Liver (tissue), 10 donors: ENCODE measurements at places on chromosomes 16 and 17. TPM values are rescaled to one million over a fixed set of nuclear protein-coding genes. Genes with fewer than 3 reads are reported as not detected.

- DNase-seq: no peak
Observed at GRCh38 chr17:12231355-12231682, 210.6 kb downstream of the MAP2K4 start.

The ABCA3 gene
- total RNA-seq: 1.1 TPM

DNA sequence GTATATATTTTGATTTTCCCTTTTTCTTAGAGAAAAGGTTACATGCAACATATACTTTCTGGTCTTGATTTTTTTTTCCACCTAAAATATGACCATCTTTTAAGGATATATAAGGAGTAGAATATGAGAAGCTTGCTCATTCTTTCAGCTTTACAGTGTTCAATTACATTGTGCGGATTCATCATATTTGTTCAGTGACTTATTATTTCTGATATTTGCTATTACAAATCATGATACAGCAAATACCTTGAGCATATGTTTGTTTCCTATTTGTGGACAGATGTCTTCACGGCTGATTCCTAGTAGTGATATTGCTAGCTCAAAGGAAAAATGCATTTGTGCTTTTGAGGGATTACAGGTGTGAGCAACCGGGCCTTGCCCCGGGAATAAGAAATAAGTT is 18.1 kb downstream of the KATNIP start:
- no peak for DNase-seq

DNA sequence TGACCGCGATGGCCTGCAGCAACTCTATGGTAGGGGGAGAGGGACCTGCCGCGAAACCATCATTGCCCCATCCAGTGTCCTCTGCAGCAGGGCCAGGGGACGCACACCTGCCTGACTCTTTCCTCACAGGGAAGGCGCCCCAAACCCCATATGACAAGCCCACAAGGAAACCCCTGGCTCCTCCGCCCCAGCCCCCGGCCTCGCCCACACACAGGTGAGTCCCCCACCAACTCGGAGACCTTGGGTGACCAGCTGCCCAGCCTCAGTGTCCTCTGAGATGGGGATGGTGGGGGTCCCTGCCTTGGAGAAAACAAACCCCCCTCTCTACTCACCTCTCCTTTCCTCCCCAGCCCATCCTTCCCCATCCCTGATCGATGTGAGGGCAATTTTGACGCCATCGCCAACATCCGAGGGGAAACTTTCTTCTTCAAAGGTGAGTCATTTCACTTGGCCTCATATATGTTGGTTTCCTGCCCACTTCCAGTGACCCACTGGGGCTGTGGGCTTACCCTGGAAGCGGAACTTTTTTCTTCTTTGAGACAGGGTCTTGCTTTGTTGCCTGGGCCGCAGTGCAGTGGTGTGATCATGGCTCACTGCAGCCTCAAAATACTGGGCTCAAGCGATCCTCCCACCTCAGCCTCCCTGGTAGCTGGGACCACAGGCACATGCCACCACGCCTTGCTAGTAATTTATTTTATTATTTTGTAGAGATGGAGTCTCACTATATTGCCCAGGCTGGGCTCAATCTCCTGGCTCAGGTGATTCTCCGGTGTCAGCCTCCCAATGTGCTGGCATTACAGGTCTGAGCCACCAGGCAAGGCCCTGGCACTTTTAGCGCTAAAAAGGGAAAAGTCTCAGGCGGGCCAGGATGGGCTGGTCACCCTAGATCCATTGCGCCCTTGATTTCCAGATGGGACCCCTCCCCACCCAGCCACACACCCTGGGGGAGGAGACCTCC is 8.0 kb upstream of the IL32 start:
- DNase-seq: no peak

DNA sequence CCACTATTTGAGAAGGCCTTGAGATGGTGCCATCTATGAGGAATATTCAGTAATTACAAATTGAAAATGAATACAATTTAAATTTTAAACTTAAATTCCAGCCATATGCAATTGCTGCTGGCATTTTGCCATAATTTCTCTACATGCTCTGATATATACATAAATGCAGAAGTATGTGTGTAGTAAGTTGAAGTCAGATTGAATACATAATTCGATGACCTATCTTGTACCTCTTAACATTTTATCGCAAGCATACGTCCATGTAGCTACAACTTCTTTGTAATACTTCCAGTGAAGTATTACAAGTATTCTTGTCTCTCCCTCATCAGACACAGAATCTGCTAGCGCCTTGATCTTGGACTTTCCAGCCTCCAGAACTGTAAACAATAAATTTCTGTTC is 26.0 kb downstream of the CDH11 start:
- DNase-seq: no peak

The MSLN gene
- 0.08 TPM for total RNA-seq

The SSTR5 gene
- not detected for total RNA-seq

GRCh38 chr16:85768199-85768598 is 17.3 kb upstream of the C16orf74 start:
- no peak for DNase-seq

DNA sequence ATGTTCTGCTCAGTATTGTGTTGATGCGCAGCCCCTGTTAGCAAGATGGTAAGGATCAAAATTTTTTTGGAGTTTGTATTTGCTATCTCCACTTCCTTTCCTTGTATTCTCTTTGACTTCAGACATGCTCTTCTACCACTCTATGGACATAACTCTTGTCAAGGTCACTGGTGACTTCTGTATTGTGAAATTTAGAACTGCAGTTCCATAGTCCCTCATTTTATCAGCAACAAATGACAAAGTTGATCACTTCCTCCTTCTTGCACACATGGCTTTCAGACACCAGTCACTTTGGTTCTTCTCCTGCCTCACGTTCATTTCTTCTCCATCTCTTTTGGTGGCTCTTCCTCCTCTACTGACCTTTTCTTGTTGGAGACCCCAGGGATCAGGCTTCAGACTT is 21.1 kb downstream of the COX11 start:
- no peak for DNase-seq

The ADCY9 gene
- total RNA-seq: 25.1 TPM

The ITGA2B gene
- 23.8 TPM for total RNA-seq

GRCh38 chr16:64991001-64991400 is 130.9 kb downstream of the CDH11 start:
- no peak for DNase-seq

The ZNF213 gene
- total RNA-seq: 4.5 TPM

The PIRT gene
- not detected for total RNA-seq

GRCh38 chr17:73340093-73340596 is 28.3 kb upstream of the CDC42EP4 start:
- no peak for DNase-seq

The CNTNAP1 gene
- 0.75 TPM for total RNA-seq

DNA sequence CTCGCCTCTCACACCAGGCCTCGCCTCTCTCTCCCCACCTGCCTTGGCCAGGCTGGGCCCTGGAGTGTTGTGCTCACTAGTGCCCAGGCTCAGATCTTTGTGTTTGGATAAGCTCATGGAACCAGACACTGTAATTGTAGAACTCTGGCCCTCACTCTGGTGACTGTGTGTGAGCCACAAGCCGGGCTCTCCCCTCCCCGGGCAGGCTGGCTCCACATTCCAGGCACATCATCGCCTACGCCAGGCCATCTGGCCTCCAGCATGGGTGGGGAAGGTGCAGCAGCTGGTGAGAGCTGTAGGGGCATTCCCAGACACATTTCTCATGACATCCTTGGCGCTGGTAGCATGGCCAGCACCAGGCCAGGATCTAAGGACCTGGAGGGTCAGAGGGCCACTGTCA is 202.3 kb downstream of the RAB11FIP4 start:
- no peak for DNase-seq

DNA sequence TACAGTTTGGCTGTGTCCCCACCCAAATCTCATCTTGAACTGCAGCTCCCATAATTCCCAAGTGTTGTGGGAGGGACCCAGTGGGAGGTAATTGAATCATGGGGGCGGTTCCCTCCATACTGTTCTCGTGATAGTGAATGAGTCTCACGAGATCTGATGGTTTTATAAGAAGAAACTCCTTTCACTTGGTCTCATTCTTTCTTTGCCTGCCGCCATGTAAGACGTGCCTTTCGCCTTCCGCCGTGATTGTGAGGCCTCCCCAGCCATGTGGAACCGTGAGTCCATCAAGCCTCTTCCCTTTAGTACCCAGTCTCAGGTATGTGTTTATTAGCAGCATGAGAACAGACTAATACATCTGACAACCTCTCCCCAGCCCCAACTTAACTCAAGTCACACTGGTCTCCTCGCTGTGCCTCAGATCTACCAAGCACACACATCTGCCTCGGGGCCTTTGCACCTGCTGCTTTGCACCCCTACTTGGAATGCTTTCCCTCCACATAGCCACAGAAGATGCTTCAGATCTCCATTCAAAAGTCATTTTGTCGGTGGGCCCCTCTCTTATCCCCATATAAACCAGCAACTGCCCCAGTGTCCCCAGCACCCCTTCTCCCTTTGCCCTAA is 74.4 kb downstream of the RPH3AL start:
- no peak for DNase-seq

DNA sequence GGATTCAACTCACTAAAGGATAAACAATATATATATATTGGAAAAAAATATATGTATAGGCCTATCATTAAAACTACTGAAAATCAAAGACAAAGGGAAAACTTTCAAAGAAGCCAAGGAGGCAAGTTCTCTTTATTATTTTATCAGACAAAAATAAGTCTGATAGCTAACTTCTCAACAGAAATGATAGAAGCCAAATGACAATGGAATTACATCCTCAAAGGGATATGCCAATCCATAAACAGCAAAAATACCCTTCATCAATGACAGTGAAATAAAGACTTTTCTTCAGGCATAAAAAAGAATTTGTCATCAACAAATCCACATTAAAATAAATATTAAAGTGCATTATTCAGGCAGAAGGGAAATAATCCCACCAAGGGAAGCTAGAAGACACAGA is 393.4 kb downstream of the ZFHX3 start:
- no peak for DNase-seq

The FOXN1 gene
- total RNA-seq: not detected

- no peak for DNase-seq
Observed at GRCh38 chr17:57600074-57600473, 145.0 kb downstream of the CCDC182 start.

The RHBDL3 gene
- 0.17 TPM for total RNA-seq

- no peak for DNase-seq
Observed at GRCh38 chr16:47019568-47019967, 46.1 kb upstream of the DNAJA2 start.

The TEX14 gene
- total RNA-seq: 0.14 TPM

DNA sequence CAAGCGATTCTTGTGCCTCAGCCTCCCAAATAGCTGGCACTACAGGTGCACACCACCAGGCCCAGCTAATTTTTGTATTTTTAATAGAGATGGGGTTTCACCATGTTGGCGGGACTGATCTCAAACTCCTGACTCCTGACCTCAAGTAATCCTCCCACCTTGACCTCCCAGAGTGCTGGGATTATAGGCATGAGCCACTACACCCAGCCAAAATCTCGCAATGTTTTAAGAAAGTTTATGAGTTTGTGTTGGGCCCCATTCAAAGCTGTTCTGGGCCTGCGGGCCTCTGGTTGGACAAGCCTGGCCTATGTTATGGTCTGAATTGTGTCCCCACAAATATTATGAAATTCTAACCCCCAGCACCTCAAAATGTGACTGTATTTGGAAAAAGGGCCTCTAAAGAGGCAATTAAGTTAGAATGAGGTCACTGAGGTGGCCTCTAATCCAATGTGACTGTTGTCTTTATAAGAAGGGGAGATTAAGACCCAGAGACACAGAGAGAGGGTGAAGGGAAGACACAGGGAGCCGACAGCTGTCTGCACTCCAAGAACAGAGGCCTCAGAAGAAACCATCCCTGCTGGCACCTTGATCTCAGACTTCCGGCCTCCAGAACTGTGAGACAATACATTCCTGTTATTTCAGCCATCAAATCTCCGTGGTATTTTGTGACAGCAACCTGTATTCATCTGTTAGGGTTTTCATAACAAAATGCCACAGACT is 469.9 kb downstream of the HS3ST4 start:
- DNase-seq: no peak

The MPO gene
- total RNA-seq: 221 TPM

DNA sequence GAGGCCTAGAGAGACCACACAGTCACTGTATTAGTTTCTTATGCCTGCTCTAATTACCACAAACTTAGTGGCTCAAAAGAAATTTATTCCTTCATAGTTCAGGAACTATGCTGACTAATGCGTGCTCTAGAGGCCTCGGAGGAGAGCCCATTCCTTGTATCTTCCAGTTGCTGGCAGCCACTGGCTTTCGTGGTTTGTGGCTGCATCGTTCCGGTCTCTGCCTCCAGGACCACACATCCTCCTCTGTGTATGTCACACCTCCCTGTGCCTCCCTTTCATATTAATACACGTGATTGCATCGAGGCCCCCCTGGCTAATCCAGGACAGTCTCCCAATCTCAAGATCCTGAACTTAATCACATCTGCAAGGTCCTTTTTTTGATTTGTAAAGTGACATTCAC is 16.9 kb upstream of the MYLK3 start:
- no peak for DNase-seq

DNA sequence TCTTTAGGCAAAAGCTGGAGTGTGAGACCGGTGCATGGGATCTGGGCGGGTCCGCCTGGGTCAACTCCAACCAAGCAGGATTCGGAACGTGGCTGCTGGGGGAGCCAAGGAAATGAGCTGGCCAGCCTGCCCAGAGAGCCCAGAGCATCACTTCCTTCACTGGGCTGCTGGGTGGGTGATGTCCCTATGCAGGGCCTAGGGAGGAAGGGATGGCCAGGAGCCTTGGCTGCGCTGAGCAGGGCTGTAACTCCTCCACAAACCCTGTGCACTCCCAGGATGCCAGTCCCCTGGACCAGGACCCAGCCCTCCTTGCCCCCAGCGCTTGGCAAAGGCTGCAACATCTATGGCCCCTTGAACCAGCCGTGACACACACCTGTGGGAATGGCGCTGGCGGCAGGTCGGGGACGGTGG is 138.4 kb downstream of the RAB11FIP4 start:
- DNase-seq: no peak
